ENCODE measurements at places on chromosomes 12 and 14.
A peak's percentile ranks its signal among the peaks of the same experiment; 100 is the strongest.

- no peak for DNase-seq
Measured at GRCh38 chr12:105256011-105256410, 20.0 kb upstream of the APPL2 start.

DNA sequence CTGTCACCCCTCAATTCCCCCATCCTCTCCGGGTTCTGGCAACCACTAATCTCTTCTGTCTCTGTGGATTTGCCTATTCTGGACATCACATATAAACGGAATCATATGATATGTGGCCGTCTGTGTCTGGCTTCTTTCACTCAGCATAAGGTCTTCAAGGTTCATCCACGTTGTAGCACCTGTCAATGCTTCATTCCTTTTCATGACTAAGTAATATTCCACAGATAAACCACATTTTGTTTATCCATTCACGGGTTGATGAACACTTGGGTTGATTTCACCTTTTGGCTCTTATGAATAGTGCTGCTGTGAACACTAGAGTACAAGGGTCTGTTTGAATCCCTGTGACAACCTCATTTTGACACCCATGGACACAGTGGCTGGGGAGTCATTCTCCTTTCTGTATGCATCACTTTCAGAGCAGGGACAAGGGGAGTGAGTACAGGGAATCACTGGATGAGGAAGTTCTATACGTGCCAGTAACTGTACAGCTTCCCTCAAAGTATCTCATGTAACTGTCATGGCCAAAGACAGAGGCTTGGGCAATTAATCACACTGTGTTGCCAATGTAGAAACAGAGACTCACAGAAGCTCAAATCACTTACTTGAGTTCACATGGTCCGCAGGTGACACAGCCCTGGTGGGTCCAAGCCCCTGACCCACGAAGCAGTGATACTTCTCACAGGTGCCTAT lies 10.9 kb upstream of the TESC start:
- DNase-seq: no peak

- no peak for DNase-seq
Measured at GRCh38 chr14:89912667-89913211, 41.8 kb downstream of the EFCAB11 start.

- no peak for DNase-seq
Measured at GRCh38 chr12:65025136-65025535, 96.0 kb downstream of the WIF1 start.

- no peak for DNase-seq
Measured at GRCh38 chr12:67539946-67540345, 108.6 kb upstream of the DYRK2 start.

DNA sequence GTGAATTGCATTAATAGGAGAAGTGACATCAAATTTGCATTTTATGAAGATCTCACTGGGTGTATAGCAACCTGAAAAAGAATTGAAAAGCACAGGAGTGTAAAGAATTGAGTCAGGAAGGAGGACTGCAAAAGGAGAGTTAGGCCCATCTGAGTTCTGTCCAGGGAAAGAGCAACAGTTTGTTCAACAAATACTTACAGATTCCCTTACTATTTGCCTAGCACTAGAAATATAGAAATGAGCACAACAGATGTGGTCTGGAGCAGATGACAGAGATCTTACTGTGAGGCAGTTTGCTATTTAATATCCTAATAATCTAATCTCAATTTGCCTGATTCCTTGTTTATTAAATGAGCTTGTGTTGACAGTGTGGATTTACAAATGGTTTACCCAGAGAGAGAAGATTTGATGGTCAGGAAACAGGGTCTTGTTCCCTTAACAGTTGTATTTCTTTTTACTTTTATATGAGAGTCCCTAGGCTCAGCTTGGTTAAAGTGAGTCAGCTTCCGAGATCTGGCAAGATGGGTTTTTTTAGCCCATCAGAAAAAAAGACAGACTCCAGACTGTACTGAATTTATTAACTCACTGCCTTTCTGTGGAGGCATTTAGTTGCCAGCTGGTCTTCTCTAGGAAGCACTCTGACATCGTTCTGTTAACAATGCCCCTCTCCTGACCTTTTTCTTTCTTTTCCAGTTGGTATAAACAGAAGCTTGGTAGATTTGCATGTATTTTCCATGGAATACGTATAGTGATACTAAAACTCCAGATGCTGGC lies 229.7 kb downstream of the TTC6 start:
- no peak for DNase-seq

DNA sequence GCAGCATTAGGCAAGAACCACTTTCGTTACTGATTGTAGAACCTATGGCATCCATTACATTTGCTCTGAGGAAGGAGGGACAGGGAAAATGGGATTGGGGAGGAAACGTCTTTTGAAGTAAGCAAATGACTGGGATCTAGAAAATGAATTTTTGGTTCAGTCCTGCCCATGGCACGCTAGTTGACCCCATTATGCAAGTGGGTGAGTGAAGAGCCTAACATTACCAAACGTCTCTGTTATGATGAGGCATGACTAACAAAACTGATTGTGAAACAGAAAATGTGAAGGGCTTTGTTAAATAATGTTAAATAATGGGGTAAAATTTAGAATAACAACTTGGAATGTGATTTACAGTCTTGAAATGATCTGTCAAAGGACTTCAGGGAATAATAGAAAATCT lies 38.9 kb downstream of the CPSF2 start:
- DNase-seq: no peak

GRCh38 chr12:58907391-58907790 lies 12.9 kb downstream of the LRIG3 start:
- no peak for DNase-seq

GRCh38 chr14:21229821-21230220 lies 39.4 kb downstream of the HNRNPC start:
- DNase-seq: peak; percentile 72

GRCh38 chr12:118633071-118633470 lies 256.7 kb downstream of the SUDS3 start:
- no peak for DNase-seq

- DNase-seq: no peak
Measured at GRCh38 chr12:18254081-18254480, 7.2 kb upstream of the PIK3C2G start.

DNA sequence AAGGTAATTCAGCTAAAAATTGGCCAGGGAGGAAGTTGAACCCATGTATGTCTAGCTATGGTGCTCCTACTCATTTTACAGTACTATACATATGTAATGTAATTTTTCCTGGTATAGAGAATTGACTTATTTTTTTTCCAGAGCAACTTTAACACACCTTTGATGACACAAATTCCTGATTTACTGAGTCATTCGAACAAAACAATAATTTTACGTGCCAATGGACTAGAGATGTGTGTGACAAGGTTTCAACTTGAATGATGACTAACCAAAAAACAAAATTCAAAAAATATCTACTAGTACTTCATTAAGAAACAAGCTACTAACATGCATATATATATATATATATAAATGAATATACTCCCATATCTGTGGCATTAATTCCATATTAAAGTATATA lies 180.5 kb downstream of the KITLG start:
- DNase-seq: no peak

GRCh38 chr12:116184763-116185162 lies 92.7 kb downstream of the MED13L start:
- DNase-seq: no peak

DNA sequence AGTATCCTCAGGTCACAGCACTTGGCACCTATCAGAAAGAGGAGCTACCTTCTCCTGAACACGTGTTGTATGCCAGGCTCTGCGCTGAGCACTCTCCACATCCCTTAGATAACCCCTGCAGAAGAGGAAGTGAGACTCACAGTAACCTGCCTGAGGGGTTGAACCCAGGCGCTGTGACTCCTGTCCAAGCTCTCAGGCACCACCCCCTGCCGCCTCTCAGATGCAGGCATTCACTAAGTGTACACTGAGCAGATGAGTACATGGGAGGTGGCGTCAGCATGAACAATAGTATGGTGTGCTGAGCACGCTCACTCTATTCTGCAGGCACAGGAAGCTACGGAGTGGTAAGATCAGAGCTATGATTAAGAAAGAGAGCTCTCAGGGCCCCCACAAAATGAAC lies 21.0 kb upstream of the RIC8B start:
- peak; percentile 71 for DNase-seq

GRCh38 chr14:90424075-90424474 lies 27.2 kb downstream of the CALM1 start:
- DNase-seq: no peak

DNA sequence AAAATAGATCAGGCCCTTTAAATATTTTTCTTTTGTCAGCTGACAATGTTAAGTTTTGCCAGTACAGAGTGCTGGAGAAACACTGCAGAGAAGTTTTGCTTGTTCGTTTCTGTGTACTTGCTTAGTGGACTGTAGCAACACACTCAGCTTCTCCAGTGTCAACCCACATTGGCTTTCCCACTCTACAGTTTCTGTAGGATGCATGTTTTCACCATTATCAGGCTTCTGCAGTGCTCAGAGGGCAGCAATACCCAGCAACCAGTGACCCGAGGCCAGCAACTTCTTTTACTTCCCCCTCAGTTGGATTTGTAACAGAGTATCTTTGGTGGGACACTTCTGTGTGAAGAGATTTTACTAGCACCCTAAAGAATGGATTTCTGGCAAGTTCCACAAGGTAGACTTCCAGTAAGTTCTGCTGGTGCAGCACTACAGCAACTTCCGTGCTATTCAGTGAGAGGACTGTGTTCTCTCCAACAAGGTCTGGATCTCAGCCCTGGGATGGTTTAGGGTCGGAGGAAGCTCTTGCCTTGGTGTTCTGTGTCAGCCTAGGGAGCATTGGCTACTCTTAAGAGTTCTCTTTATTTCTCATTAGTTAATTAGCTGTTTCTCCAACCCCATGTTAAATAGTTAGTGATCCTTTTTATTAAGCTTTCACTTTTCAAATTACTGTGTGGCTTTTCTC lies 70.4 kb downstream of the FUT8 start:
- no peak for DNase-seq

- DNase-seq: no peak
Measured at GRCh38 chr14:31142455-31143087, 65.0 kb downstream of the HECTD1 start.

- no peak for DNase-seq
Measured at GRCh38 chr12:123238961-123239360, 5.7 kb downstream of the MTRFR start.

DNA sequence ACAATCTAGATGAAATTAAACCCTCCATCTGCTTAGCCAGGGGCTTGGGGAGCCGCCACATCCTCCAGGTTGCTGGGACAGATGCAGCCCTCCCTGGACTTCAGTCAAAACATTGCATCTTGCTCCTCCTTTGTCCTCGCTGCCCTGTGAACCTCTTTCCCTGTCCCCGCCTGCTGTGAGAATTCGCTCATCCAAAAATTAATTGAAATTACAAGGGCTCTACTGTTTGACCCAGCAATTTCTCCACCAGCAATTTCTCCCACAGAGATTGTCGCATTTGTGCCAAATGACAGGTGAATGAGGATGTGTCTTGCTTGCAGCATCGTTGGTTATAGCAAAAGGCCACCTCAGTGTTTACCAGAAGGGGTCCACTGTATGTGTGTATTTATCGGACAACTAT lies 5.0 kb upstream of the POP5 start:
- DNase-seq: no peak

- DNase-seq: no peak
Measured at GRCh38 chr12:87756721-87757120, 272.5 kb downstream of the C12orf50 start.

- peak; percentile 59 for DNase-seq
Measured at GRCh38 chr12:110689281-110690126, 589 bp upstream of the HVCN1 start.

DNA sequence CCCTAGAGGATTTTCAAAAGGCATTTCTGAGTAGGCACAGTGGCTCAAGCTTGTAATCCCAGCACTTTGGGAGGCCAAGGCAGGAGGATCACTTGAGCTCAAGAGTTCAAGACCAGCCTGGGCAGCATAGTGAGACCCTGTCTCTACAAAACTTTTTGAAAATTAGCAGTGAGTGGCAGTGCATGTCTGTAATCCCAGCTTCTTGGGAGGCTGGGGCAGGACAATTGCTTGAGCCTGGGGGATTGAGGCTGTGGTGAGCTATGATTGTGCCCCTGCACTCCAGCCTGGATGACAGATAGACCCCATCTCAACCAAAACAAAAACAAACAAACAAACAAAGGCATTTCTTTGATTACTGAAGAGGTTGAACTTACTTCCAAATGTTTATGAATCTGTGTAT lies 201.4 kb downstream of the KIF26A start:
- no peak for DNase-seq

DNA sequence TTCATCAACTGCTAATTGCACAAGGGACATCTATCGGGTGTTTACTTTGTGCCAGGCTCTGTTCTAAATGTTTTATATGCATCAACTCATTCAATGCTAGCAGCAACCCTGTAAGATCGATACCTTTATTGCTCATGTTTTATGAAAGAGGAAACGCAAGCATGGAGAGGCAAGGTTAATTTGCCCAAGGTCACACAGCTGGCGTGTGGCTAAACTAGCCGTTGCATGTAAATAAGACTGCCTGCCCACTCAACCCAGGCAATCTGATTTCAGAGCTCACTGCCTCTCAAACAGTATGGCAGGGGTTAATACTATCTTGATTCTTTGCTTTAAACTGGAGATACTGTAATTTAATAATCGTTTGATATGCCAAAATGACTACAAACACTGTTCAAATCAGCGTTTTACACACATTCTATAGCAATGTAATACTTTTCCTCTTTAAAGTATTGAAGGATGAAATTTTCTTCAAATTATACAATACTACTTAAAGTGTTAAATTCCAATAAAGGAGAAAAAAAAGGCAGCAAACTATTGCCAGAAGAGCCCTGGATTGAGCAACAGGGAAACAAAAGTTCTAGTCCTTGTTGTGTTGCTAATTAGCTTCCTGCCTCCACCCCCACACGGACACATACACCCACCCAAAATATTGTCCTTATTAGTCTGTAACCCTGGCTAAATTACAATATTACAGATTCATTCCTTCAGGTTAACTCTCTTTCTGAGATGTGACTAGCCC lies 39.1 kb upstream of the DHRS7 start:
- DNase-seq: no peak

DNA sequence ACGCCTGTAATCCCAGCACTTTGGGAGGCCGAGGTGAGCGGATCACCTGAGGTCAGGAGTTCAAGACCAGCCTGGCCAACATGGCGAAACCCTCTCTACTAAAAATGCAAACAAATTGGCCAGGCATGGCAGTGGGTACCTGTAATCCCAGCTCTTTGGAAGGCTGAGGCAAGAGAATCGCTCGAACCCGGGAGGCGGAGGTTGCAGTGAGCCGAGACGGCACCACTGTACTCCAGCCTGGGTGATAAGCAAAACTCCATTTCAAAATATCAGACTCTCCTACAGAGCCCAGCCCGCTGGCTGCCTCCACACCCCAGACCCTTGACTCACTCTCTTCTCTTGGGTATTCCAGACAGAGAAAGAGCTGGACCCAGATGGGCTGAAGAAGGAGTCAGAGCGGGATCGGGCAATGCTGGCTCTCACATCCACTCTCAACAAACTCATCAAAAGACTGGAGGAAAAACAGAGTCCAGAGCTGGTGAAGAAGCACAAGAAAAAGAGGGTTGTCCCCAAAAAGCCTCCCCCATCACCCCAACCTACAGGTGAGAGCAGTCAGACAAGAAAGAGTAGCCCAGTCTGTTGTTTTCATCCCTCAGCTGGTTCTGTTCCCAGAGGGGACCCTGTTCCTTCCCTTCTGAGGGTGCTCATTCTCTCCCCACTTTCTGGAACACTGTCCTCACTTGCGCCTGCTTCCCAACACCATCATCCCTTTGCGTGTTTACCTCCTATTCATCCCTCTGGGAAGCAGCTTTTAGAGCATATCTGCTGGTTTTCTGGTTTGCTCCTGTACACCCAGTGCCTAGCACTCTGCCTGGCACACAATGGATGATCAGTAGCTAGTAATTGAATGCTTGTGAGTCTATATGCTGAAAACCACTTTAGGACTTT lies 19.7 kb downstream of the AGAP2 start:
- no peak for DNase-seq

Measured in CD4-positive, alpha-beta T cell treated with Interleukin-4 for 4 hours (primary cell).